Activated T-cell treated with anti-CD3 and anti-CD28 coated beads, Interleukin-2, amount 50 U/mL, for 4 hours (primary cell): ENCODE measurements at places on chromosomes 12 and 14. TPM values are rescaled to one million over a fixed set of nuclear protein-coding genes. Genes with fewer than 3 reads are reported as not detected.

GRCh38 chr14:97543816-97544215 is 746.6 kb downstream of the VRK1 start:
- no peak for DNase-seq

GRCh38 chr12:52180971-52181628 is 10.7 kb downstream of the KRT80 start:
- no peak for DNase-seq

Gene CABP1
- 0.18 TPM for total RNA-seq

DNA sequence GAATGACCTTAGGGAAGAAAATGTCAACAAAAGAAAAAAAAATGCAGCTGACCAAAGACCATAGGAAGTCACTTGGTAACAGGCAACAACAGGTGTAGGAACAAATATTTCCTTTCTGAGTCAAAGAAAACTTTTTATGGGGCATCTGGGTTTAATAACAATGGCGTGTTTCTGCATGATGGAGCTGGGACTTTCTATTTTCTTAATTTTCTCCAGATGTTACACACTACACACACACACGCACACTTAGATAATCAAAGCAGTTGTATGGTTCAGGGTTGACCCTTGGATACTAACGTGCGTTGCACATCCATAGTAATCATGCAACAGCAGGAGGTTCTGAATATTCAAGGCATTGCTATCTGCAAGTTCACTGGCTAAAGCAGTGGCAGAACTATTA is 47.9 kb upstream of the NTF3 start:
- no peak for DNase-seq

GRCh38 chr14:96194657-96195431 is 9.8 kb upstream of the BDKRB2 start:
- no peak for DNase-seq

- no peak for DNase-seq
Measured at GRCh38 chr12:41932470-41932991, 212.1 kb downstream of the GXYLT1 start.

DNA sequence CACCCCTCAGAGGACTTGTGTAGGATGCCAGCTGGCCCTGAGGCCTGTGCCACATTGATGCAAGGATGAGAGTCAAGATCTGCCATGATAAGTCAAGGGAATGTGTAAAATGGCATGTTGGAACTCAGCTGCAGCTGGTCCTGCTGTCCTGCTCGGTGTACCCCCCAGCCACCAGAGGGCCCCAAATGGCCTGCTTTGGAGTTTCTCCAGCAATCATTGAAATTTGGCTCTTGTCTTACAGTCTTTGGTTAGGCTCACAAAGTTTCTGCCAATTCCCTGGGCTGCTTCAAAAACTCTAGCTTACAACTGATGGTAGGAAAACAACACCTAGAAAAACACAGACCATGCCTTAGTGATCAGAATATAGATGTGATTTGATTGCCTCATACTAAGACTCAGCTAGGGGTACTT is 76.8 kb downstream of the HSD17B6 start:
- no peak for DNase-seq

GRCh38 chr14:55130196-55130550 is 1.1 kb downstream of the LGALS3 start:
- DNase-seq = no peak

- no peak for DNase-seq
Measured at GRCh38 chr12:72622556-72622955, 350.4 kb downstream of the TRHDE start.

Gene PLD4
- total RNA-seq = 0.08 TPM

DNA sequence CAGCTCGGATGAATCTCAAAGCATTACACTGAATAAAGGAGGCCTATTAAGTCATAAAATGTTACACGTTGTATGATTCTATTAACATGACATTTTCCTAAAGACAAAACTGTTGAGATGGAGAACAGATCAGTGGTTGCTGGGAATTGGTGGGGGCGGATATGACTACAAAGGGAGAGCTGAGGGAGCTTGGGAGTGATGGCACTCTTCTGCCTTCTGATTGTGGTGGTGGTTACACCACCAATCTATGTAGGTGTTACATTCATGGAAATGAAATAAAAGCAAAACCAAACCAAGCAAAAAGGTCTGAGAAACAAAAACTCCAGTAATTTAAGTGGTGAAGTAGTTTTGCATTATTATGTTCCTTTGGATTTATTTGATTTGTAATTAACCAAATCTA is 16.4 kb upstream of the EVL start:
- DNase-seq = no peak

- no peak for DNase-seq
Measured at GRCh38 chr12:28512406-28512805, 322.1 kb downstream of the CCDC91 start.

Gene XPOT
- 130 TPM for total RNA-seq

DNA sequence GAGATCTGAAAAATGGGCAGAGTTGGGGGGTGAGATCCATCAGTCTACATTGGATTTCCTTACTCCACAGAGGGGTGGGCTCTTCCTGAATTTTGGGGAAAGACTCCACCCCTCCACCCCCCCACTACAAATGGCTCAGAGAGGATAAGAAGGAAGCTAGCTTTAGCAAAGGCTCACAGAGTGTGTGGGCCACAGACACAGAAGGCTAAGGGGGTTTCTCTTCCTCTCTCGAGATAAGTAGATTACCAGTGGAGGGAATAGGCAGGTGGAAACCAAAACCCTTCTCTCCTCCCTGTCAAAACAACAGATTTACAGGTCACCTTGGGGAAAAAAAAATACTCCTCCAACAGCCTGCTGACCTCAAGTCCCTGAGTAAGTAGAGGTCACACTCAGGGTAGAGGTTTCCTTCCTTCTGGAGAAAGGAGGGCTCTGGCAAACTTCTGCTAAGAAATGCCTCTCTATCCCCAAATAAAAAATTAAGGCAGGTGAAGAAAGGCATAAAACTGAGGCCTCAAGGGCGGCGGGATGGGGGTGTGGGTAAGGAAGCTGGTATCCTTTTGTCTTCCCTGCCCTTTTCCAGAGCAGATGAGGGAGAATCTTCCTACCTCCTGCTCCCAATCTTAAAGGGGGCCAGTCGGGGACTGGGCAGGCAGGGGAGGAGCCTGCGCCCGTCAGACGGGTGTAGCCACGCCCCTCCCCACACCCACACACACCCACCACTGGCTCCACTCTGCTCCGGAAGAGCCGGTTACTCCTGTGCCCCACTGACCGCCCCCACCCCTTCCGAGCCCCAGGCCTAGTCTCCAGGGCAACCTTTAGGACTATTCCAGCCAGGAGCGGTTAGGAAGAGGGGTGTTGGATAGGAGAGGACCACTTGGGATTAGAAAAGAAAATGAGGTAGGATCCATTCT is 1.9 kb upstream of the BAZ2A start:
- DNase-seq = peak; percentile 65

Gene KLHDC1
- 1.8 TPM for total RNA-seq

GRCh38 chr12:4275870-4276301 is 2.3 kb downstream of the CCND2 start:
- DNase-seq = no peak

GRCh38 chr12:90569685-90570084 is 385.3 kb downstream of the CCER1 start:
- no peak for DNase-seq

DNA sequence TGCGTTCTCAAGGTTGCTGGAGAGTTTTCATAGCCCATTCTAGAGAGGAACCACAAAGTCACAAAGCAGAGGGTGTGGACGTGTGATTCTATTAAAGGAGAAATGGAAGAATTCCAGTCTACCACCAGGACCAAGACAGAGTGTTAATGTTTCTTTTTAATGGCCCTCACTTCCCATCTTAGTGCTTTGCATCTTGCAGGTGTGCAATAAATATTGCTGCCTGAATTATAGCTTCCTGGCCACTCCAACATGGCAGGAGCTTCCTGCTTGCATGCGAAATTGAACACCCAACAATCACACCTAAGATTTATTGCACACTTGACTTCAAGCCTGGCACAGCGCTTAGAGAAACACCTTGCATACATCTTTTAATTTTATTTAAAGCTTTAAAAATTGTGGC is 22.4 kb upstream of the PPP1CC start:
- no peak for DNase-seq

- DNase-seq = no peak
Measured at GRCh38 chr14:23099212-23099861, 4.0 kb downstream of the C14orf119 start.
